ENCODE measurements at places on chromosomes 1 and 21.

GRCh38 chr1:1230656-1231399 lies 973 bp downstream of the SDF4 start:
- DNase-seq, result peak; percentile 68

- DNase-seq, result no peak
Observed at GRCh38 chr1:230283678-230284077, 142.5 kb downstream of the PGBD5 start.

DNA sequence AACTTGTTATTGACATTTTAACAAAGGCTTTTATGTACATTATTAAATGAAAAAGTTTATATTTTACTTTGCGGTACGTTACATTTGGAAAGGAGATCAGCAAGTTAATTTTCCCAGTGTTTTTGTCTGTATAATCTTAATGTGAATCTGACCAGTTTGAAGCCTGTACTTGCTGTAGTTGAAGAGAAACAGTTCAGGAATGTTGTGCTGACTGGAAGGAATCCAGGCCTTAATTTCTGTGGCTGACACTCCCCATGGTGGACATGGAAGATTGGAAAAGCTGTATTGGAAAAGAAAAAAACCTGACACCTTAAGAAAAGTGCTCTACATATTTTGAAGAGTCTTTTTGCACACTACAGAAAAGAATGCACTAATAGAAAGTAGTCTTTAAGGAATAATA lies 15.5 kb downstream of the LEPR start:
- DNase-seq, result peak; percentile 79

DNA sequence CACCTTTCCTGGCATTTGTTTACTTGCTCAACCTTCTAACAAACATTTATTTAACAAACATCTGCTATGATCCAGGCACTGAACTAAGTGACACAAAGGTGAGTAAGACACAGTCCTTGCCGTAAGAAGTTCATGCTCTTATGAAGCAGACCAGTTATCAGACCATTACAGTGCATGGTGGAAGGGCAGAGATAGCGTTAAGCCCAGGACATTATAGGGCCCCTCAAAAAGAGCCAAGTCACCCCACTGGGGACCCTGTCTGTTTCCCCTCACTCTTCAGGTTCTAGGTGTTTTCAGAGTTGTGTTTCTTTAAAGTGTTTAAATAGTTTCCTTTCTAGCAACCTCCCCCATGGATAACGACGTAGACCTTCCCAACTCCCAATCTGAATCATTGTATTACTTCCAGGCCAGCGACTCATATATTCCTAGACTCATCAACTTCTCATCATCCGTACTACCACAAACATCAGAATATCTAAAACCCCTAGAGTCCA lies 39.3 kb downstream of the TCP10L start:
- DNase-seq, result peak; percentile 48

DNA sequence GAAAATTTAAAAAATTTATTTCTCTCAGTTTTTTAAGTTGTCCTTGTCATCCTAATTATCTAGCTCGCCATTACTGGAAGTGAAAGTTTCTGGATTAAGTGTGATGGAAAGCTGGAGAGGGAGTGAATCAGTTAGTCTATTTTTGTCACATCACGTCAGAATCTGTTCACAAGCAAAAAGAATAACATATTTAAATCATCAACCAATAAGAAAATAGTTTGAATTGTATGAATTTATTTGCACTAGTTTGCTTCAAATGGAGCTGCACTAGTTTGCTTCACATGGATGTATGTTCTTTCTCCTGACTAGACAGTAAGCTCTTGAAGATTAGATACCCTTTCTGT lies 22.8 kb downstream of the PHC2 start:
- DNase-seq, result no peak

GRCh38 chr1:154747740-154748404 lies 122.2 kb downstream of the KCNN3 start:
- no peak for DNase-seq
